ENCODE measurements at places on chromosomes 4 and X. TPM values are rescaled to one million over a fixed set of nuclear protein-coding genes. Genes with fewer than 3 reads are reported as not detected.

PDS5A gene
- total RNA-seq, result 74.8 TPM

PDGFC gene
- 30.6 TPM for total RNA-seq

PLP2 gene
- total RNA-seq, result 91.8 TPM

REST gene
- total RNA-seq, result 39.5 TPM

TLR3 gene
- total RNA-seq, result 26.8 TPM

AMBN gene
- total RNA-seq, result not detected

GRIA3 gene
- 0.47 TPM for total RNA-seq

STS gene
- total RNA-seq, result 9.7 TPM

CXCL9 gene
- total RNA-seq, result 1.3 TPM

TMEM255A gene
- total RNA-seq, result 2.7 TPM

CAPN6 gene
- not detected for total RNA-seq
